Amniotic epithelial cell (primary cell): ENCODE measurements at places on chromosomes 1 and 21.

- no peak for DNase-seq
Measured at GRCh38 chr1:87575528-87575927, 246.8 kb downstream of the LMO4 start.

- peak; percentile 18 for DNase-seq
Measured at GRCh38 chr1:204726478-204726877, 40.9 kb upstream of the LRRN2 start.

- no peak for DNase-seq
Measured at GRCh38 chr1:73784026-73784425, 413.9 kb downstream of the LRRIQ3 start.

GRCh38 chr21:38916214-38916964 is 110.7 kb downstream of the ETS2 start:
- no peak for DNase-seq
